ENCODE measurements at places on chromosomes 1 and 21. TPM values are rescaled to one million over a fixed set of nuclear protein-coding genes. Genes with fewer than 3 reads are reported as not detected.

DNA sequence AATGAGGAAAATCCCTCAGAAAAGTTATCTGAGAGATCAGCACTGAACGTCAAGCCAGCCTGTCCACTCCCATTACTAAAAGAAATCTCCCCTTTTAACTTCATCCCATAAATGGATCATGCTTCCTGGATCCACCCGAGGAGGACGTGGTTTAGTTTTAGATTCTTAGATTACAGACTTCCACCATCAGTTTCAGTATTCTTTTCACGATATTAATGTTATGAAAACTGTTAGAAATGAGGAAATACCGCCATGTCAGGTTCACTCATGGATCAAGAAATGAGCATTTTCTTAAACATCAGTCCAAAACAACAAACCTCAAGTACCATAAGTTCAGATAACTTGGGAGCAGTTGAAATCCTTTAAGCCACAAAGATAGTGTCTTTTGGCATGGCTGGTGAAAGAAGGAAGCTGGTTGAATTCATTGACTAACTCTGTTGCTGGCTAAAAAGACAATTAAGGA is 49.8 kb downstream of the NFIA start:
- peaks cover 5% of the 10 kb centered on the region for H3K36me3 ChIP-seq
- peak overlapping the region; percentile 38 for H3K4me3 ChIP-seq
- peak overlapping the region; percentile 94 for H3K27ac ChIP-seq
- no peaks in the 10 kb centered on the region for H3K27me3 ChIP-seq
- no peak for DNase-seq

GRCh38 chr1:116356673-116357072 is 16.4 kb upstream of the ATP1A1 start:
- no peaks in the 10 kb centered on the region for H3K27me3 ChIP-seq
- peaks cover 18% of the 10 kb centered on the region for H3K4me1 ChIP-seq
- H3K36me3 ChIP-seq: no peaks in the 10 kb centered on the region
- no peak overlapping the region for H3K27ac ChIP-seq
- H3K4me3 ChIP-seq: no peak overlapping the region

The CR1L gene
- not detected for total RNA-seq

DNA sequence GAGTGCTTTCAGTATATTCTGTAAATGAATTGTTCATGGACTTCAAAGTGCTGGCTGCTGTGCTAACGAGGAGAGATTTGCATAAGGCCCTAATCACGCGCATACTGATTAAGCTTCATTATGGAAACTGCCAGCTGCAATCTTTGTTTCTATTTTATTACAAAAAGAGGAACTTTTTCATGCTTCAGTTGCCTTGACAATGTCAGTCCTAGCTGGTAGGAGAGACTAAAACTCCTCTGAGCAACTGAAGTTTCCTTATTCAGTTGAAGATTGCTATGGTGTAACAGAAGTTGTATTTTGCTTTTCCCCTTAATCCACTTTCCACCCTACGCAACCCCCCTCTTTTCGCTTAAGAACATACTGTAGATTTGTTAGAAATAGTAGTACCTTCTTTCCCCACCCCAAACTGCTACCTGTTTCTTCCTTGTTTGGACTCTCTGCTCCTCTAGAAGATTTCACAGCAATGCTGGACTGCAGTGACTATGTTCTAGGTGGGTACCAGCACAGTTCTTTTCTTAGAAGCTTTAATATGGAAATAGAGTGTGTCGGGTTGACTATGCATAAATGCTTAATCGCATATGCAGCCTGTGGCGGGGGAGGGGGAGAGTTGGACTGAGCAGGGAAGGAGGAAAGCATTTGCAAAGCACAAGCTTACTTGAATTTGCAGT is 108.3 kb downstream of the POU2F1 start:
- no peaks in the 10 kb centered on the region for H3K27me3 ChIP-seq
- H3K4me3 ChIP-seq: no peak overlapping the region
- H3K36me3 ChIP-seq: peaks cover 17% of the 10 kb centered on the region
- no peak for DNase-seq

The FCRLB gene
- 0.59 TPM for total RNA-seq

DNA sequence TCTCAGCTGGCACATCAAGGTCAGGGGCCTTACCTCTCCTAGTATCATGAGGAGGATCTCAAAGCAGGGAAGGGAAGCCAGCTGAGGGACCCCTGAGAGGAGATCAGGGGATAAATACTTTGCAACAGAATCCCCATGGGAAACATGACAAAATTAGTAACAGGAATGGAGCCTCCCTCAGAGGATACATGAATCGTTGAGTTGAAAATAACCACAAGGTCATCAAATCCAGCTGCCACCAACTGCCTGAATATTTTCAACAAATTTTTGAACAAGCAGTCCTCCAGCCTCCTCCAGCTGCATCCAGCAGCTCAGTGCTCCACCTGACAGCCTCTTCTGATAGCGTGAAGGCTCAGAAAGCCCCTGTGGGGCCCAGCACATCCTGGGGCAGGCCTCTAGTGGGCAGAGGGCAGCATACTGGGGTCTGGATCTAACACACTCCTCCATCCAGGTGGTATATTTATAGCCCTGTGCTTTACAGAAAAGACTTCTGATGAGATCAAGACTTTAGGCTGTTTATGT is 404.3 kb downstream of the NTNG1 start:
- no peaks in the 10 kb centered on the region for H3K36me3 ChIP-seq
- H3K27me3 ChIP-seq: no peaks in the 10 kb centered on the region
- H3K27ac ChIP-seq: no peak overlapping the region
- H3K4me1 ChIP-seq: no peaks in the 10 kb centered on the region
- no peak overlapping the region for H3K4me3 ChIP-seq
- no peak for DNase-seq

GRCh38 chr1:6918925-6919511 is 133.8 kb downstream of the CAMTA1 start:
- H3K27me3 ChIP-seq: peaks cover 1% of the 10 kb centered on the region
- no peak overlapping the region for H3K27ac ChIP-seq
- peaks cover 3% of the 10 kb centered on the region for H3K36me3 ChIP-seq

The INSRR gene
- 0.45 TPM for total RNA-seq

- H3K27me3 ChIP-seq: no peaks in the 10 kb centered on the region
- no peak for DNase-seq
- no peaks in the 10 kb centered on the region for H3K4me1 ChIP-seq
- H3K4me3 ChIP-seq: no peak overlapping the region
Measured at GRCh38 chr1:97791251-97791650, 129.6 kb downstream of the DPYD start.

DNA sequence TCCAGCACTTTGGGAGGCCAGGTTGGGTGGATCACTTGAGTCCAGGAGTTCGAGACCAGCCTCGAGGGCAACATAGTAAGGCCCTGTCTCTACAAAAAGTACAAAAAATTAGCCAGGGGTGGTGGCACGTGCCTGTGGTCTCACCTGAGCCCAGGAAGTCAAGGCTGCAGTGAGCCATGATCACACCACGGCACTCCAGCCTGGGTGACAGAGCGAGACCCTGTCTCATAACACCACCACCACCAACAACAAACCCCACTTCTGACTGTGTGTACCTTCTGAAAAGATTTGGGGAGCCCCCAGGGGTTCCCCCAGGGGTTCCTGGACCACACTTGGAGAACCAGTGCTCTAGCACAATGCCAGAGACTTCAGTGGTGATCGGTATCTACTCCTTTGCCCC is 29.9 kb downstream of the NUAK2 start:
- H3K4me1 ChIP-seq: peaks cover 25% of the 10 kb centered on the region
- no peaks in the 10 kb centered on the region for H3K36me3 ChIP-seq
- no peak overlapping the region for H3K4me3 ChIP-seq
- no peaks in the 10 kb centered on the region for H3K27me3 ChIP-seq
- no peak for DNase-seq

The LRRC38 gene
- not detected for total RNA-seq

DNA sequence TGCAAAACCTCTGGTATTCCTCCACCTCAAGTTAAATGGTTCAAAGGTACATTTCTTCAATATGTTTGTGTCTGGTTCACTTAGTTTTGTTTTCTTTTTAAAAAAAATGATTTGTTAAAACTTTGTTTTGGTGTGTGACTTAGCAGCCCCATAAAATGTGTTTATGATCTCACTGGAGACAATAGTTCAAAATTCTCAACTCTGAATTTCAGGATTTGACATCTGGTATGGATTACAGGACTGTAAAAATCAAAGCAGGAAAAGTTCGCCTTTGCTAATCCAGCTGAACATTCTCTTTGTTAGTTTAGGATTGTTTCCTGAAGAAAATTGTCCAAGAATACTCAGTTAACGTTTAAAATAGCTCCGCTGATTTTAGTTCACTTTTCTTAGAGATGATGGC is 231.7 kb downstream of the HMCN1 start:
- peaks cover 4% of the 10 kb centered on the region for H3K36me3 ChIP-seq
- H3K4me3 ChIP-seq: no peak overlapping the region
- H3K27ac ChIP-seq: peak overlapping the region; percentile 71
- H3K27me3 ChIP-seq: no peaks in the 10 kb centered on the region

- H3K4me1 ChIP-seq: peaks cover 21% of the 10 kb centered on the region
- H3K4me3 ChIP-seq: no peak overlapping the region
Measured at GRCh38 chr1:235075777-235076308, 52.8 kb downstream of the TOMM20 start.

Measured in mesothelial cell of epicardium (in vitro differentiated cells).